RWPE1 (cell line): ENCODE measurements at places on chromosomes 13 and 19.

DNA sequence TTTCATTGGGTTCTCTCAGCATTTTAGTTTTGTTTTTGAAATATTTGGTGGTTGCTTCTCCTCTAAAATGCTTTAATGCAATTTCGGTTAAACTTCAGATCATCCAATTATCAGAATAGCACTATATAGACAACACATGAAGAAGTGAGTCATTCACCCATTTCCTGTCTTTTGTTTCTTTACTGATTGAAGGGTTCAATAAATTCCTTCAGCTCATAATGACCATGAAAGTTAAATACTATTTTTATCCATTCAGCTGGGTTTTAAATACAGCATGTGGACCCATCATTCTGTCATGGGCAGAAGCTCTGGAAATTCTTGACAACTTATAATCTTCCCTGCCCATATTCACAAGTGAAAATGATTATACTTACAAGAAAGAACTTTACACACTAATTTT, 187.2 kb downstream of the ITGBL1 start:
- no peak for DNase-seq

DNA sequence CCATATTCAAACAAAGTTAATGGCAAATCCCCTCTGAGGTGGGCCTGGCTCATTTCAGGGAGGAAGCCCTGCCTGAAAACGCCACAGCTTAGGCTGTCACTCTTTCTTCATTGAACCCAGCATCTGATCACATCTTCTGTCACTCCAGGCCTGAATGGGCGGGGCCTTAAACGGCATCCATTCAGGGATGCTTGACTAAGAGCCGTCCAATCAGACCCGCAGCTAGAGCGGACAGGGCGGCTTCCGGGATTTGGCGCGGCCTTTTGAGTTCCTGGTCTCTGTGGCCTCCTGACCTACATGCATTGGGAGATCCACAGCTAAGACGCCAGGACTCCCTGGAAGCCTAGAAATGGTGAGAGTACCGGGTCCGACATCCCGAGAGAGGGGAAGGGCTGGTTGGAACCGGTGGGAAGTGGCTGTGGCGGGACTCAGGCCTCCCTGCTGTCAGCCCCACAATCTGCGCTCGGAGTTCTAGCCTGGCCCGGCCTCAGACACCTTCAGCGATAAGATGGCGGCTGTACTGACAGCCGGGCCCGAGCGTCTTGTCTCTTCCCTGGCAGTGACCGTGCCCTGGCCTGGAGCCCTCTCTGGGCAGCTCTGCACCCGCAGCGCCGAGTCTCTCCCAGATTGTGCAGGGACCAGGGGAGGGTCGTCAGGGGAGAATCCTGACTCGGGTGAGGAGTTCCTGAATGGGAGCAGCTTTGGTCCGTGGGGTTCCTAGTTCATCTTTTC, at the start of gene ZNF723:
TSS of gene ZNF723 (plus strand) at position 261 of the 732 bp plus-strand sequence. CDS start at position 350, 89 bp downstream.
- no peak for DNase-seq

GRCh38 chr13:110126391-110126961, 180.5 kb downstream of the COL4A1 start:
- DNase-seq, result peak; percentile 84

DNA sequence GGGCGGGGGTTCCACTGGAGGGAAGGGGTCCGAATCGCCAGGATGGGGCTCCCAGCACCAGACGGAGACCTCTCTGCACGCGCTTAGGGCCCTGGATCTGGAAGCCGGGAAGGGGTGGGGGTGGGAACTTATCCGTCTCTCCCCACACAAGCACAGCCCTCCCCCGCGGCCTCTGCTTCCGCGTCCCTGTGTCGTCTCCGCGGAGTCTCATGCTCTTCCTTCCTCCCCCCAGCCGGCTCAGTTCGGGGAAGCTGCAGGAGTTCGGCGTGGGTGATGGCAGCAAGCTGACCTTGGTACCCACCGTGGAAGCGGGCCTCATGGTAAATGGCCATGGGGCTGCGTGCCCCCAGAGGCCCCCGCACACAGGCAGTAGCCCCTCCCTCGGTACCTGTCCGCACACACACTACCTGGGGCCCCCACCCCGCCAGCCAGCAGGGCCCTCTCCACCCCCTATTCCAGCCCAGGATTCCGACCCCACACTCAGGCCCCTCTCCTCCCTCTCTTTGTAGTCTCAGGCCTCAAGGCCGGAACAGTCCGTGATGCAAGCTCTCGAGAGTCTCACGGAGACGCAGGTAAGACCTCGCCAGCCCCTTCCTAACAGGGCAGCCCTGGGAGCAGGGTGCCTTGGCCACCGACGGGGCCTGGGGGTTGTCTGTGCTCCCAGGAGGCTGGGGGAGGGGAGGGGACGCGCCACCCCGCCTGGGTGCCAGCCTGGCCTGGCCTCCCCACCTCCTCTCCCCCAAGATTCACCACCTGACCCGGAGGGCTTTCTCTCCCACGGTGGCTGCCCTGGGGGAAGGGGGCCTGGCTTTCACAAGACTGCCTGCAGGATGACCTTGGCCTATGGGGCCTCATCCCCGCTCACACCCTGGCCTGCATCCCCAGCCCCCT, 3.2 kb downstream of the MIDN start:
- DNase-seq, result no peak

DNA sequence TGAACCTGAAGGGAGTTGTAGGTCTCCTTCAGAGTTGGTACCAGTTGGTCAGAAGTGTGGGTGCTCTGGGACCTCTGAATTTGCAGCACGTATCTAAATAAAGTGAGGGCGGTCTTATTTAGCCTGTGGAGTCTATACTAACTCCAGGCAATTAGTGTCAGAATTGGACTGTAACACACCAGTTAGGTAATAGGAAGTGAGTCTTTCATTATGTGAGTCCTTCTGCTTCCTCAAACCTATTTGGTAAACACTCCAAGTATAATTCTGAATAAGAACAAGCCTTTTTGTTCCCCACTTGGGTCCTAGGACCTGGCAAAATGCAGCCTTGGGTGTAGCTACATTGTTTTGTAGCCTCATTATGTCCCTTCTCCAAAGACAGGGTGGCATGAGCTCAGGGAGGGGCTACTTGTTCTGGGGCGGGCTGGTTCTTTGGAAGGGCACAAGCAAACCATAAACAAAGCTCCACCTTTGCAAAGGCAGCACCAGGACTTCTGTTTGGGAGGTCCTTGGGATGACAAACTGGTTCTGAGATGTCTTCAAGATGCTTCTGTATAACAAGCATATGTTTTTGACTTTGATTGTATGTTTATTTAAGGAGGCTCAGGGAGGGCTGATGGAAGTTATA, 418.0 kb downstream of the ZNF536 start:
- DNase-seq, result no peak

GRCh38 chr13:35499676-35500075, 23.2 kb upstream of the MAB21L1 start:
- no peak for DNase-seq

DNA sequence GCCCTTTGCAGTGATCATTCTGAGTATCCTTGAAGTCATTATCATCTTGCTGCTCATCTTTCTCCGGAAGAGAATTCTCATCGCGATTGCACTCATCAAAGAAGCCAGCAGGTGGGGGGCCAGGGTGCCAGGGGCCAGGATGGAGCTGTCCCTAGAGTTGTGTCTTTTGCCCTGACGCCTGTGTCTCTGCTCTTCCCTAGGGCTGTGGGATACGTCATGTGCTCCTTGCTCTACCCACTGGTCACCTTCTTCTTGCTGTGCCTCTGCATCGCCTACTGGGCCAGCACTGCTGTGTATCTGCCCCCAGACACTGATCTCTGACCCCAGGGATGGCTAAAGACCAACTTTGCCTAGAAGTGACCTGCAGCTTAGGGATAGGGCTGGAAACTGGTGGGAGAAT, 9.6 kb downstream of the SLC44A2 start:
- no peak for DNase-seq

DNA sequence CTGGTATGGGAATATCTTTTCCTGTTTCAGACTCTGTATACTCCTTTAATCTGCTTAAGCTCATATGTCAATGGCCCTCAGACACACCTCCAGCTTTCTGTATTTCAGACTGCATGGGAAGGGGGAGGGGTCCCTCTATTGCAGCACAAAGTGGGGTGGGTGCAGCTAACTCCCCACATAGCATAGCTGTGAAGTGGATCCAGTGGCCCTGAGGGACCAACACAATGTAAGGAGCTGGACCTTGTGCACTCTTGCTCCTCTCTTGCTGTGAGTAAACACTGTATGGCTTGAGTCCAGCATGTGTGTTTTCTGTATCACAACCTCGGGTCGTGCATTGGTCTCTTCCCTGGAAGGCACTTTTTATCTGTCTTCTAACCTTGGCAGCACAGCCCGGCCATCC, 669.9 kb downstream of the PCDH9 start:
- no peak for DNase-seq

DNA sequence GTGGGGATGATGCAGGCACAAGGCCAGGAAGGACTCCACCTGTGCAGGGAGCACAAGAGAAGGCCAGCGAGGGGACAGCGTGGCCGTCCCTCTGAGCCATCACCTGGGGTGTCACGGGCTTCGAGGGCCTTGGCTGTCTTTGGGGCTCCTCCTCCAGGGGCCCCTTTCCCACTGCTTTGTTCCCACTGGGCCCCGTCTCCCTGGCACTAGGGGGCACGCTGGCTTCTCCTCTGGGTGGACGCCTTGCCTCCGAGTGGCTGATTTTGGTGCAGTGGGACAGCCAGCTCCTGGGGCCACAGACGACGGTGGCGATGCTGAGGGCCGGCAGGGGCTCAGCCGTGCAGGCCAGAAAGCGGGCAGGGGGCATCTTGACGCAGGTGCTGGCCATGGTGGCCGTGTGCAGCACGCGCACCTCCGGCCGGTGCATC, 43.2 kb upstream of the GRTP1 start:
- DNase-seq, result no peak

DNA sequence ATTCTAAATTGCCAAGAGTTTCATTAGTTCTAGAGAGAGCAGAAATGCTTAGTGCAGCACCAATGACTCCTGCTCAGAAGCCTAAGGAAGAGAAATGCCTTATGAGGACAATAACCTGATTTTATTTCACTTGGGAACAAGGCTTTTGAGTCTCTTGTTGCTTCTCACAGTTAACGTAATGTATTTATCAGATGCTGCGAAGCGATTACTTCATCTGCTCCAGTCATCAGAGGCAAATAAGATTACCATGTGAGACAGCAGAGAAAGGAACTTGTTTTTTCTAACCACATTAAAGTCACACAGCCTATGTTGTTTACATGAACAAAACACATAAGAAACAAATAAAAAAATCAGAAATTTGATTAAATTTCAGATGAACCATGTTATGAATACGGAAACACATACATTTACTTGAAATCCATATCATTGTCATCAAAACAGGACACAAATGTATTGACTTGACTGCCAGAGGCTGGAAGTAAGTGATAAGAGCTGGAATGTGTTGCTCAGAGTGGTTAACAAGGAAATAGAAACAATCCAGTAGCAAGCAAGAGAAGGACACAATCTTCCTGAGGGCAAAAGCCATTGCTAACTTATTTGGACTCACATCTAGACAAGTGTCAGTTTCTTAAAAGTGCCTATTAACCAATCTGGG, 147.3 kb downstream of the LHFPL6 start:
- no peak for DNase-seq

- no peak for DNase-seq
Measured at GRCh38 chr19:28633319-28634018, 579.5 kb downstream of the UQCRFS1 start.

DNA sequence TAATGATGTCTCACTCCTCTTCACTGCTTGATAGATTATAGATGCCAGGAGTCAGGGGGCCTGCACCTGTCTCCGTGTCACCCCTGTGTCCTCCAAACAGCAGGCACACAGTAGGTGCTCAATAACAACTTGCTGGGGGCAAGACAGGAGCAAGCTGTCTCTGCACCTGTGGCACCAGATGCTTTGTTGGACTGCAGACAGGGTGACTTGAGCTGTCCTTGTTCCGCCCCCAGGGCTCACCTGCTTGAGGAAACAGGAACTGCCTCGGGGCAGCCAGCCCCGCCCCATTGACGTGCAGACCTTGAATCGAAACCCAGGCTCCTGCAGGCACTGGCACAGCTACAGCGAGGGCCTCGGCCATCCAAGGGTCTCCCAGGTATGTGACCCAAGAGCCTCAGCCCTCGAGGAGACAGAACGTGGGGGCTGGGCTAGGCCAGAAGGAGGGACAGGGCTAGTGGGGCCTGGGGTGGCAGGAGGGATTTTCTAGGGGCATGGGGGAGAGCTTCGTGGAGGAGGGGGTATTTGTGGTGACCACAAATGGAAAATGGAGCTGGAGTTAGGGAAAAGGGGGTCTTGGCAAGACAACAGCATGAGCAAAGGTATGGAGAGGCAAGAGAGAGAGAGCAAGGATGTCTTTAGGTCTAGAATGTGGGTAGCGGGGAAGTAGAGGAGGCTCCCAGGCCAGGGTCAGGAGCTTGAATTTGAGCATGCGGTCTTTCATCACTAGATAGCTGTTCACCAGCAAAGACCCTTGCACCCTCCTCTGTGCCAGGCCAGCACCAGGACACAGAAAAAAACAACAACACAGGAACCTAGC, at the start of gene HSH2D:
TSS of gene HSH2D (plus strand) at position 287 of the 817 bp plus-strand sequence. CDS start 5,066 bp downstream, outside the sequence.
- DNase-seq, result peak; percentile 52

- no peak for DNase-seq
Measured at GRCh38 chr19:55681131-55682092, 6.4 kb downstream of the EPN1 start.

DNA sequence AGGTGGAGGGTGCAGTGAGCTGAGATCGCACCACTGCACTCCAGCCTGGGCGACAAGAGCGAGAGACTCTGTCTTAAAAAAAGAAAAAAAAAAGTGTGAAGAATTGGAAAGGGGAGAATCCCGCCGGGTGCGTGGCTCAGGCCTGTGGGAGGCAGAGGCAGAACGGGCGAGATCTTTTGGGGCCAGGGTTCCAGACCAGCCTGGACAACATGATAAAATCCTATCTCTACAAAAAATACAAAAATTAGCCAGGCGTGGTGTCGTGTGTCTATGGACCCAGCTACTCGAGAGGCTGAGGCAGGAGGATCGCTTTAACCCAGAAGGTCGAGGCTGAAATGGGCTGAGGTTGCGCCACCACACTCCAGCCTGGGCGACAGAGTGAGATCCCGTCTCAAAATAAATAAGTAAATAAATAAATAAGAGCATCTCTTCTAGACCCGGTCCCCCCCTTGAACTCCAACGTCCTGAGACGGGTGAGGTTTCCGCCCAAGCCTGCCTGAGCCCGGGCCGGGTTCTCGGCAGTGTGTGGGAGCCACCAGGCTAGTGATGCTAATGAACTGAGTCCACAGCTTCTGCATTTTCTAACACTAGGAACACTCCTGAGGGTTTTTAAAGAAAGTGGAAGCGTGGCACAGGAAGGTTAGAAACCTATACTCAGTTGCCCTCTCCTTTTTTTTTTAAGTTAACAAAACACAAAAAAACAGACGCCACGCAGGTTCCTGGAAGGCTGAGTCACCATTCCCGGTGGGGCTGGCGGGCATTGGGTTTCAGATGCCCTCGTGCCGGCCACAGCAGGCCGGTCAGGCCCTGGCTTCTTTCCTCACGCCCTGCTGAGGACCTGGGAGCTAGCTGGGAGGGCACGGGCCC, 22.0 kb downstream of the GPX4 start:
- no peak for DNase-seq

DNA sequence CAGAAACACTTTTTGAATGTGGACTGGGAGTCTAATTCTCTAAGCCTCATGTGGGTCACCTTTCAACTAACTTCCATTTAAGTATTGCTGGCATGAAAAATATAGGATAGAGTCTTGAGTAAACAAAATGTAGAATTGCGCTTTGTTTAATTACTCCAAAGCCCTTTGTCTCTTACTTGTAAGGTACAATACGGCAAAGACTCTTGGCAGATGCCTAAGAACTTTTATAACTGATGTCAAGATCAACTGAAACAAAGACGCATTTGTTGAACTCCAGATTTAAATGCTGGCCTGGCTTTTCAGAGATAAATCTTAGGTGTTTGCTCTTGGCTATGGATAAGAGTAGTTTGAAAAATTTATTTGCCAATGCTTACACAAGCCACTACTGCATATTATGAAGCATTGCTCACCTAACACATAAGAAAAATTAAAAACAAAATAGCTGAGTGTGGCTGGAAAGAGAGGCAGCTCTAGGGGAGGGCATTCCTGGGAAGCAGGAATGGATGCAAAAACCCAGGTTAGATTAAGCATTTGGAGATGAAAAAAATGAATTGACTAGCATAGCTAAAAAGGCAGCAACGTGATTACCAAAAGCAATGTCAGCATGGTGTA, 107.3 kb upstream of the STARD13 start:
- DNase-seq, result no peak
